Thyroid gland (tissue), 4 donors: ENCODE measurements at places on chromosomes 4 and X. TPM values are rescaled to one million over a fixed set of nuclear protein-coding genes. Genes with fewer than 3 reads are reported as not detected.

The GAGE2A gene
- not detected for total RNA-seq

The S100P gene
- total RNA-seq = not detected

The SERTM2 gene
- total RNA-seq = not detected

The MAGED4B gene
- total RNA-seq = 17.8 TPM

The NRK gene
- 0.67 TPM for total RNA-seq

The IL2RG gene
- 6.1 TPM for total RNA-seq

The MAOA gene
- total RNA-seq = 300 TPM

The GPR34 gene
- 8.9 TPM for total RNA-seq

The NXF2 gene
- total RNA-seq = not detected

The PRPS2 gene
- total RNA-seq = 31.7 TPM

DNA sequence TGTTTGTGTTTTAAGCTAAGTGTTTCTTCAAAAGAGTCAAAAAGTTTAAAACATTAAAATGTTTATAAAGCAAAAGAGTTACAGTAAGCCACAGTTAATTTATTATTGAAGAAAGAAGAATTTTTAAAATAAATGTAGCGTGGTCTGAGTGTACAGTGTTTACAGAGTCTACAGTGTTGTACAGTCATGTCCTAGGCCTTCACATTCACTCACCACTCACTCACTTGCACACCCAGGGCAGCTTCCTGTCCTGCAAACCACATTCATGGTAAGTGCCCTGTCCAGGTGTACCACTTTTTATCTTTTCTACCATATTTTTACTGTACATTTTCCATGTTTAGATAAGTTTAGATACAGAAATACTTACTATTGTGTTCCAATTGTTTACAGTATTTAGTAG, 239.7 kb upstream of the AGA start:
- H3K4me3 ChIP-seq = no peak overlapping the region
- no peaks in the 10 kb centered on the region for H3K4me1 ChIP-seq
- H3K36me3 ChIP-seq = no peaks in the 10 kb centered on the region
- no peaks in the 10 kb centered on the region for H3K27me3 ChIP-seq
- no peak for DNase-seq

DNA sequence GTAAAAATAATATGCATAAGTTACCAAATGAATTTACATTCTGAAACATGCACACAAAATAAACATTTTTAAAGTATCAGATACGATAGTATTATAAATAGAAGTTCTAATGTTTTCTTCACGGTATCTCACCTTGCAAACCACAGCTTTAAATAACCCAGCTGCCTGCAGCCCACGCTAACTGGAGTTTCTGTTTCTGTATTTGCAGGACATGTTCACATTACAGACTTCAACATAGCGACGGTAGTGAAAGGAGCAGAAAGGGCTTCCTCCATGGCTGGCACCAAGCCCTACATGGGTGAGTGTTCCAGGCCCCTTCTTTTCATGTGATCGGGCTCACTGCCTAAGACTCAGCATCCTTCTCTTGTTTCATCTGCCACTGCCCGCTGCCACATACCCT, 291.7 kb downstream of the EVC2 start:
- H3K4me1 ChIP-seq = no peaks in the 10 kb centered on the region
- DNase-seq = no peak
- H3K27ac ChIP-seq = no peak overlapping the region

GRCh38 chr4:5067908-5068307, 16.6 kb downstream of the STK32B start:
- H3K4me3 ChIP-seq = no peak overlapping the region
- H3K36me3 ChIP-seq = no peaks in the 10 kb centered on the region
- no peak for DNase-seq
- no peaks in the 10 kb centered on the region for H3K4me1 ChIP-seq
- no peaks in the 10 kb centered on the region for H3K27me3 ChIP-seq
- H3K27ac ChIP-seq = no peak overlapping the region

DNA sequence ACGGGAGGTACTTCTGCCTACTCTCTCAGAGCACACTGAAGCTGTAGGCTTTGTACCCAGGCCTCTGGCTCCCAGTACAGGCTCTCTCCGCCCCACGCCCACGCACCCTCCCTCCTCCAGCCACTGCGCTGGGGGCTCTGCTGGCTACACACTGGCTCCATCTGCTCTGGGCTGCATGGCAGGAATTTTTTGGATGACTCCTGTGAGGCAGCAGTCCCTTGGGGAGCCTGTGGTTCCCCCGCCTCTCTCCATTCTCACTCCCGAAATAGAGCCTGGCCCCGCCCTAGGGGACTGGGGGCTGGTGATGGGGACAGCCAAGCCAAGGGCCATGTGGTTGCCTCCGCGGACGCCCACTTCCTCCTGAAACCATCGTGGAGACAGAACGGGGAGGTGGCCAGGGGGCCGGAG, 58.1 kb upstream of the ADRA2C start:
- H3K27ac ChIP-seq = no peak overlapping the region
- no peaks in the 10 kb centered on the region for H3K36me3 ChIP-seq
- H3K27me3 ChIP-seq = no peaks in the 10 kb centered on the region
- H3K4me3 ChIP-seq = no peak overlapping the region
- DNase-seq = no peak

GRCh38 chrX:70973221-70973620, 42.3 kb upstream of the SLC7A3 start:
- H3K27me3 ChIP-seq = no peaks in the 10 kb centered on the region
- H3K36me3 ChIP-seq = no peaks in the 10 kb centered on the region
- no peak overlapping the region for H3K4me3 ChIP-seq
- no peak overlapping the region for H3K27ac ChIP-seq
- no peak for DNase-seq
- H3K4me1 ChIP-seq = no peaks in the 10 kb centered on the region

DNA sequence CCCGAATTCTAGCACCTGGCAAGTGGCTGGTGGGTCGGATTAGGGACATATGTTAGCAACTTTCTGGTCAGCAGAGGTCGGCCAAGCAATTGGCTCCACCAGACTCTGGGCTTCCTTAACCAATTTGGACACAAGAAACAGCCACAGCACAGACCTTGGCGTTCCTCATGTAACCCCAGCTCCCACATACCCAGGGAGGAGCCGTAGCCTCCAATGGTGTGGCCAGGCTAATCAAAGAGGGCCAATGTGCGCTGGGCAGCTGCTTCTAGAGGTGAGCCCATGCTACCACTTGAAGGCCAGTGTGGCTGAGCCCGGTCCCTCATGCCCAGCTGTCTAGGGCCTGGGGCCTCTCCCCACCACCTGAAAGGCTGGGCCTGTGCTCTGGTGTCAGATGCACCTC, 82.5 kb upstream of the MSX1 start:
- no peak overlapping the region for H3K27ac ChIP-seq
- no peak for DNase-seq
- H3K4me3 ChIP-seq = no peak overlapping the region
- no peaks in the 10 kb centered on the region for H3K4me1 ChIP-seq

GRCh38 chr4:5461477-5461876, 246.9 kb downstream of the EVC2 start:
- H3K4me1 ChIP-seq = no peaks in the 10 kb centered on the region
- H3K27ac ChIP-seq = no peak overlapping the region
- H3K4me3 ChIP-seq = no peak overlapping the region
- H3K27me3 ChIP-seq = no peaks in the 10 kb centered on the region
- H3K36me3 ChIP-seq = no peaks in the 10 kb centered on the region

GRCh38 chr4:4394644-4395043, 7.7 kb downstream of the NSG1 start:
- H3K4me3 ChIP-seq = no peak overlapping the region
- DNase-seq = no peak
- H3K4me1 ChIP-seq = no peaks in the 10 kb centered on the region
- no peaks in the 10 kb centered on the region for H3K27me3 ChIP-seq

GRCh38 chr4:15234856-15235126, 193.0 kb upstream of the C1QTNF7 start:
- no peaks in the 10 kb centered on the region for H3K36me3 ChIP-seq
- no peak for DNase-seq

GRCh38 chr4:68176500-68176899, 46.8 kb upstream of the TMPRSS11F start:
- DNase-seq = no peak
- H3K4me1 ChIP-seq = no peaks in the 10 kb centered on the region
- no peak overlapping the region for H3K27ac ChIP-seq
- no peak overlapping the region for H3K4me3 ChIP-seq
- no peaks in the 10 kb centered on the region for H3K27me3 ChIP-seq

DNA sequence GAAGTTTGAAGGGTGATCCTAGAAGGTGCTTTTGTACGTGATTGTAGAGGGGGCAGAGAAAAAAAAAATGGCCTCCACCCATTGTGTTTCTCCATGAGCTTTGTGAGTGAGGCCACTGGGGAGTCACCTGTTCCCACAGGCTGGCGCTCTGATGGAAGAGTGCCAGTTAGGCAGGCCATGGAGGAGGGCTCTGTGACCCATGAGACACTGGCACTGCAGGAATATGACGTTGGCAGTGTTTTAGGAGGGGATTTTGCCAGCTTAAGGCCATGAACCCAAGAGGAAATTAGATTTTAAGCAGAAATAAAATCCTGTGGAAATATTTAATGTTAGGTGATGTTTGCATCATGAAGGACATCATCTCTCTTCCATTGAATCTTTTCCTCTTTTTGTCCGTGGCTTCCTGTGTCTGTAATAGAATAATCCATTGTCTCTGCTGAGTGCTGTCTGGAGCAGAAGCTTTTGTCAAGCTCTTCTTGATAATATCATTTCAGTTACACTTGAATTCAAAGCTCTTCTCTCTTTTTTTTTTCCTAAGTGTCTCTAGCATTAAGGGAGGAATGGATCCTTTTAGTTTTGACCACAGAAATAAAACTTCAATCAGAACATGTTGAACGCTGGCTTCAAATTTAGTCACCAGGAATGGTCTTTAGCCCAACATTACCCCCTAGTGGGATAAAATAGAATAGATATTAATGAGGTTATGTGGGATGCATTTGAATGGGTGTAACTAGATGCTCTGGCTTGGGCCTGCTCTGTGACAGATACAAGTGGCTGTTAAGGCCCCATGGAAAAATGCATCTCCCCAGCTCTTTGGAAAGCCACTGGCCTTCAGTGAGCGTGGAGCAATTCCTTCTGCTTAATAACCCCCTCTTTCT, 41.0 kb upstream of the UCP1 start:
- peak; percentile 6 for DNase-seq
- no peaks in the 10 kb centered on the region for H3K27me3 ChIP-seq
- no peaks in the 10 kb centered on the region for H3K36me3 ChIP-seq
- no peaks in the 10 kb centered on the region for H3K4me1 ChIP-seq

DNA sequence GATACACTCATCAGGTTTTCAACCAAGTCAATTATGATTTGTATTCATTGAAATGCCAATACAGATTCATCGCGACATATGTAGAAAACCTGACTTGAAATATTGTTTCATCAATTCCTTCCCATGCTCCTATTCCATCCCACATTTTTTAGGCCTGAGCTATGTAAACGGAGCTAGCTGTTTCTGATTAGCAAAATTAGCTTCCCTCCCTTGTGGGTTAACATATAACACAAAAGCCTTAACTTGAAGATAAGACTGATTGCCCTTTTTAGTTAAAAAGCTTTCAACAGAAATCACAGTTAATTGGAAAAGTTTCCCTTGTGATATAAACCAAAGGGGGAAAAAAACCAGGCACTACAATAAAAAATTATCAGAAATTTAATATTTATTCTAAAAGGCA, 32.8 kb upstream of the DCLK2 start:
- no peak overlapping the region for H3K27ac ChIP-seq
- H3K4me1 ChIP-seq = no peaks in the 10 kb centered on the region
- no peaks in the 10 kb centered on the region for H3K36me3 ChIP-seq
- no peak for DNase-seq

GRCh38 chr4:153394945-153395344, 50.5 kb downstream of the MND1 start:
- DNase-seq = no peak
- no peaks in the 10 kb centered on the region for H3K36me3 ChIP-seq
- H3K27me3 ChIP-seq = no peaks in the 10 kb centered on the region

GRCh38 chr4:3263053-3263875, 14.3 kb downstream of the MSANTD1 start:
- H3K27ac ChIP-seq = no peak overlapping the region
- H3K4me3 ChIP-seq = no peak overlapping the region
- no peaks in the 10 kb centered on the region for H3K27me3 ChIP-seq
- peaks cover 1% of the 10 kb centered on the region for H3K4me1 ChIP-seq

GRCh38 chr4:2849267-2850152, 5.9 kb downstream of the ADD1 start:
- peaks cover 5% of the 10 kb centered on the region for H3K36me3 ChIP-seq
- H3K4me3 ChIP-seq = no peak overlapping the region
- no peak for DNase-seq
- H3K27ac ChIP-seq = no peak overlapping the region
